Aorta (tissue), 5 donors: ENCODE measurements at places on chromosomes 13 and 19. TPM values are rescaled to one million over a fixed set of nuclear protein-coding genes. Genes with fewer than 3 reads are reported as not detected.

DNA sequence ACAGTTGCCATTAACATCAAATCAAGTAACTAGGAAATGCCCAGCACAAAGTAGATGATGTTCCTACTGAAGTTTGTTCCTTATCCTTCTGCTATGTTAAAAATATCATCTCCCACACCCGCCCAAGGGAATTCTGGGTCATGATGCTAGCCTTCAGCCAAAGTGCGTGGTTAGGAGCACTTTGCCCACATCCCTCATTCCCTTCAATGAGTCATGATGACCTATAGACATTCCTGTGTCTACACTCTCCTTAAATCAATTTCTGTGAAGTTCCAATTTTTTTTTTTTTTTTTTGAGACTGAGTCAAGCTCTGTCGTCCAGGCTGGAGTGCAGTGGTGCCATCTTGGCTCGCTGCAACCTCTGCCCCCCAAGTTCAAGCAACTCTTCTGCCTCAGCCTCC is 17.0 kb downstream of the RXFP2 start:
- DNase-seq, result no peak
- no peaks in the 10 kb centered on the region for H3K36me3 ChIP-seq
- H3K4me3 ChIP-seq, result no peak overlapping the region
- no peaks in the 10 kb centered on the region for H3K4me1 ChIP-seq
- no peaks in the 10 kb centered on the region for H3K27me3 ChIP-seq
- no peak overlapping the region for H3K27ac ChIP-seq

- no peak for DNase-seq
- no peak overlapping the region for H3K27ac ChIP-seq
- no peak overlapping the region for H3K4me3 ChIP-seq
- H3K36me3 ChIP-seq, result no peaks in the 10 kb centered on the region
Observed at GRCh38 chr19:31113293-31113692, 235.9 kb downstream of the TSHZ3 start.

- no peaks in the 10 kb centered on the region for H3K27me3 ChIP-seq
- no peaks in the 10 kb centered on the region for H3K4me1 ChIP-seq
- H3K36me3 ChIP-seq, result no peaks in the 10 kb centered on the region
Observed at GRCh38 chr19:44072543-44073401, 813 bp downstream of the ZNF284 start.

GRCh38 chr19:1169921-1170885 is 3.9 kb downstream of the SBNO2 start:
- no peak overlapping the region for H3K27ac ChIP-seq
- DNase-seq, result no peak
- no peaks in the 10 kb centered on the region for H3K36me3 ChIP-seq
- H3K27me3 ChIP-seq, result no peaks in the 10 kb centered on the region
- H3K4me1 ChIP-seq, result no peaks in the 10 kb centered on the region

DNA sequence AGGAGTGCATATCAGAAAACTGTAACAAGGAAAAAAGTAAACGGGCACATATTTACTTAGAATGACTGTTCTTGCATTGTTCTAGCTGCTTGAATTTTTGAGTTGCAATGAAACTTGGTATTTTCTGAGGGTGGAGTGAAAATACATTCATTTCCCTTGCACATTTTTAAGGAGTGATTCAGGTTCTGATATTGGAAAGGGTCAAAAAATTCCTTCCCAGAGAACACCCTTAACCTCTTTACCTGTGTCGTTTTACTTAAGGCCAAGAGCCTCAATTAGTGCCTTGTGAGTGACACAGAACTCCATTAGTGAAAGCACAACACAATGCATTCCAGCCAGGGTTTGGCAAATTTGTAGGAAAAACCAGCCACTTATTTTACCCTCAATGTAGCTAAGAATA is 2.3 kb downstream of the ITGBL1 start:
- no peak overlapping the region for H3K4me3 ChIP-seq
- H3K4me1 ChIP-seq, result peaks cover 17% of the 10 kb centered on the region

MEIOSIN gene
- not detected for total RNA-seq

EXOC3L2 gene
- total RNA-seq, result 13.9 TPM

CD33 gene
- total RNA-seq, result 15.0 TPM

- peak overlapping the region; percentile 65 for H3K27ac ChIP-seq
- DNase-seq, result no peak
- peak overlapping the region; percentile 74 for H3K4me3 ChIP-seq
- H3K4me1 ChIP-seq, result no peaks in the 10 kb centered on the region
- H3K27me3 ChIP-seq, result no peaks in the 10 kb centered on the region
Observed at GRCh38 chr13:24511816-24512196, 772 bp downstream of the PARP4 start.

- DNase-seq, result no peak
- H3K4me3 ChIP-seq, result no peak overlapping the region
- H3K27ac ChIP-seq, result no peak overlapping the region
- H3K4me1 ChIP-seq, result no peaks in the 10 kb centered on the region
- no peaks in the 10 kb centered on the region for H3K27me3 ChIP-seq
Observed at GRCh38 chr19:35404879-35405622, 34.2 kb downstream of the GPR42 start.

DNA sequence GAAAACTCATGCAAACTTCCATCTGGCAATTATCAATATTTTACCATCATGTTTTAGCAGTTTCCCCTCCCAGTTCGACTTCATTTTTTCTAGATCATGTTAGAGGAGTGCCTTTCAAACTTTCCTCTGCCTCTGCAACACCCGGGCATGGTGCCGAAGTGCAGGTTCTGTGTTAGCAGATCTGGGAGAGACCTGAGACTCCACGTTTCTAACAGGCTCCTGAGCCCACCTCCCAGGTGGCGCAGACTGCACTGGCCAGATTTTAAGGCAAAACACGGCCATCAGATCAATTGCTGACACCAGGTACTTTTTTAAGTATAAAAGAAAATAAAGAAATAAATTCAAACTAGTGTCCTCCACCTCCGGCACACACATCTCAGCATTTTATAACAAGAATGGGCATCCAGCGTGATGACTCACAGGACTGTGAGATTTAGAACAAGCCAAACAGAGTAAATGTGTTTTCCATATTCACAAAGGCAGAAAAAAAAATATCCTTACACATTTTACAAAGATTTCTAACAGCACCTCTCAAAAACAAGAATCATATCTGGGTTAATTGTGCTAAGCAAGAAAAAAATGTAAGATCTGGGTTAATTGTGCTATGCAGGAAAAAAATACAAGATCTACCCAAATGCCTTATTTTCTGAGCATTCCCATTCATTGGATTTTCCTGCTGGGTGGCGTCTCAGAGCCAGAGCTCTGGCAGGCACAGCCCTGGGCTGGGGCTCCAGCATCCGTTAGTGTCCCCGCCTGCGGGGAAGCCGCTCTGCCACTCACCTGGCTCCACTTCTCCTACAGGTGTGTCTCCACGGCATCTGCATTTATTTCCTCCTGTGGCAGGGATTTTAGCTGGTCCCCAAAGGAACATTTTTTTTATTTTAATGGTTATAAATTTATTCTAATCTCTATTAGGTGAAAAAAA is 127.9 kb upstream of the SOX1 start:
- H3K27ac ChIP-seq, result no peak overlapping the region
- no peak for DNase-seq
- H3K27me3 ChIP-seq, result no peaks in the 10 kb centered on the region
- H3K36me3 ChIP-seq, result no peaks in the 10 kb centered on the region
- no peaks in the 10 kb centered on the region for H3K4me1 ChIP-seq

ZIC2 gene
- total RNA-seq, result not detected

DNA sequence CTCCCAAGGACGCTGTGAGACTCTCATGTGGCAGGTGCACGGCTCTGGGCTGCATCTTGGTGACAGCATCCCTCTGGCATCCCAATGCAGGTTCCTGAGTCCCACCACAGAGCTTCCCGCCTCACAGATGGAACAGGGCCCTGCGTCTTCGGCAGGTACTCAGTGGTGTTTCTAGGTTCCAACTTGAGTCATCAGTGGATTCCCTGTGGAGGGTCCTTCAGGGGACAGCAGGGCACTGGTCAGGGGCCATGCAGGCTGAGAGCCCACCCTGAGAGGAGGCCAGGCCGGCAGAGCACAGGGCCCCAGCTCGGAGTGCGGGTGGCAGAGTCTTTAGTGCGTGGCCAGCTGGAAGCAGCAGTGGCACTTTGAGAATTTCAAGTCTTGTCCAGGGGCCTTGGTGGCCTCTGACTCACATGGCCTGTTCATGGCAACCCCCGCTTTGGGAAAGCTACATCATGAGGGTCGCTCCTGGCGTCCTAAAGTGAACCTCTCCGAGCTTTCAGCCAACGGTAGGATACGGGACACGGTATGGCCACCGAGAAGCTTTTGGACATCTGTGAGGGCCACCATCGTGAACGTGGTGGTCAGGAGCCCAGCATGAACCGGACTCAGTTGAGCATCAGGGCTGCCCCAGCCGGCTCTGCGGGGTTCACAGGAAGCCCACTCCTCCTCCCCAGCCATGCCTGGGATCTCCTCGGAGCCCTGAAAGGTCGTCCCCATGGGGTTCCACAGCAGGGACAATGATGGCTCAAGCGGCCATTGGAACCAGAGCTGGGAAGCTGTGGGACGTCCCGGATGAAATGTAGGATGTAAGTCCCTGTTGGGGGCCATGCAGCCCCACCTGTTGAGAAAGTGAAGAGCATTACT is 72.0 kb upstream of the MCF2L start:
- no peaks in the 10 kb centered on the region for H3K27me3 ChIP-seq
- H3K27ac ChIP-seq, result no peak overlapping the region
- no peak overlapping the region for H3K4me3 ChIP-seq
- no peaks in the 10 kb centered on the region for H3K36me3 ChIP-seq

GRCh38 chr13:111964411-111965035 is 102.4 kb upstream of the SOX1 start:
- no peaks in the 10 kb centered on the region for H3K4me1 ChIP-seq
- H3K4me3 ChIP-seq, result no peak overlapping the region
- H3K36me3 ChIP-seq, result no peaks in the 10 kb centered on the region
- DNase-seq, result no peak
- no peak overlapping the region for H3K27ac ChIP-seq

GRCh38 chr13:92487238-92487637 is 739.4 kb upstream of the GPC6 start:
- no peaks in the 10 kb centered on the region for H3K27me3 ChIP-seq
- no peaks in the 10 kb centered on the region for H3K36me3 ChIP-seq
- DNase-seq, result no peak
- no peak overlapping the region for H3K4me3 ChIP-seq

ZNF723 gene
- not detected for total RNA-seq

DNA sequence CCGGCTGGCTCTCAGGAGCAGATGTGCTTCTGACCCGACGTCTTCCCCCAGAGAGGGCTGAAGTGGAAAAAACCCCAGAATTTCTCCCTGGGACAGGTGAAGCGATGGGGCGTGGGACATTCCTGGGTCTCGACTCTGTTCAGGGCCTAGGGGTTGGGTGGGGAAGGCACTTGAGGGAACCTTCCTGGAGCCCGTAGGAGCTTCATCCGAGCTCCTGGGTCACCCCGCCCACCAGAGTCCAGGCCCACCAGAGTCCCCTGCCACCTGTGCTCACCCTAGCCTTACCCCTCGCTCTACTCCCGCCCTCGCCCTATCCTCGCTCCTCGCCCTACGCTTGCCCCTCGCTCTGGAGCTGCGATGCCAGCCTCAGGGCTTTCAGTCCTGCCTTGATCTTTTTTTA is 23.2 kb downstream of the EPN1 start:
- H3K4me3 ChIP-seq, result no peak overlapping the region
- H3K36me3 ChIP-seq, result peaks cover 5% of the 10 kb centered on the region
- DNase-seq, result peak; percentile 64
- H3K4me1 ChIP-seq, result no peaks in the 10 kb centered on the region

- no peak overlapping the region for H3K27ac ChIP-seq
- H3K36me3 ChIP-seq, result no peaks in the 10 kb centered on the region
- H3K4me1 ChIP-seq, result no peaks in the 10 kb centered on the region
- no peak for DNase-seq
- H3K27me3 ChIP-seq, result no peaks in the 10 kb centered on the region
Observed at GRCh38 chr13:36683701-36684100, 9.9 kb downstream of the SERTM1 start.

SKA3 gene
- total RNA-seq, result 2.3 TPM

STOML3 gene
- not detected for total RNA-seq

DNA sequence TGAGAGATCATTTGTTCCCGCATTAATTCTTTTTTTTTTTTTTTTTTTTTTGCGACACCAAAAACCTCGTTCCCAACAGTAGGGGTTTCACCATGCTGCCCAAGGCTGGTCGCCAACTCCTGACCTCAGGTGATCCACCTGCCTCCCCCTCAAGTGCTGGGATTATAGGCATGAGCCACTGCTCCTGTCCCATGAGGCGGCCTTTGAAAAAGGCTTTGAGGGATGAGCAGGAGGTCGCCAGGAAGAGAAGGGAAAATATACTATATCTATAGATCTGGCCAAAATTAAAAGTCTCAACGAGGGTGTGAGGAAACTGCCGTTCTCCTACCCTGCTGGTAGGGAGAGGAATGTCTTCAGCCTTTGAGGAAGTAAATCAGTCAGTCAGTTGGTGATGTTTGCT is 26.2 kb downstream of the ZNF473 start:
- H3K36me3 ChIP-seq, result no peaks in the 10 kb centered on the region
- no peaks in the 10 kb centered on the region for H3K27me3 ChIP-seq
- no peak for DNase-seq
- no peak overlapping the region for H3K27ac ChIP-seq
- no peak overlapping the region for H3K4me3 ChIP-seq
- H3K4me1 ChIP-seq, result no peaks in the 10 kb centered on the region

SYNGR4 gene
- not detected for total RNA-seq

NOVA2 gene
- total RNA-seq, result 8.1 TPM

METTL21C gene
- total RNA-seq, result not detected

DNA sequence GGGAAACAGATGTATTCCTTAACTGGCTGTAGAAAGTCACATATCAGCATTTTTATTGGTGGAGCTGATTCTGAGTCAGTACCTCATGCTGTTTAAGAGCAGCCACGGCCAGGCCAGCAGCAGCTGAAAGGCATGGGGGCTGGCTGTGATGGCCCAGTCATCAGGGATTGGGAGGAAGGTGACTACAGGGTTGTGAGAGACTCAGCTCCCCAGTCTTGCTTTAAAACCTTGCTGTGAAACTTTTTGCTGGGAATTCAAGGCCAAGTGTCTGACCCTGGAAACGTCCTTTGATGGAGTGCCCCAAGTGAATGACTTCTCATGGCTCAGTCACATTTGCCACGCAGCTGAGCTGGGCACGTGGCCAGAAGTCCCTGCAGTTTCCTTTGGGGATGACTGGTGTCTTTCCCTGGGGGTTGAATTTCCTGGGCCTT is 39.1 kb upstream of the RNF113B start:
- H3K4me3 ChIP-seq, result no peak overlapping the region
- DNase-seq, result peak; percentile 72
- no peaks in the 10 kb centered on the region for H3K4me1 ChIP-seq
- H3K27ac ChIP-seq, result no peak overlapping the region

DNA sequence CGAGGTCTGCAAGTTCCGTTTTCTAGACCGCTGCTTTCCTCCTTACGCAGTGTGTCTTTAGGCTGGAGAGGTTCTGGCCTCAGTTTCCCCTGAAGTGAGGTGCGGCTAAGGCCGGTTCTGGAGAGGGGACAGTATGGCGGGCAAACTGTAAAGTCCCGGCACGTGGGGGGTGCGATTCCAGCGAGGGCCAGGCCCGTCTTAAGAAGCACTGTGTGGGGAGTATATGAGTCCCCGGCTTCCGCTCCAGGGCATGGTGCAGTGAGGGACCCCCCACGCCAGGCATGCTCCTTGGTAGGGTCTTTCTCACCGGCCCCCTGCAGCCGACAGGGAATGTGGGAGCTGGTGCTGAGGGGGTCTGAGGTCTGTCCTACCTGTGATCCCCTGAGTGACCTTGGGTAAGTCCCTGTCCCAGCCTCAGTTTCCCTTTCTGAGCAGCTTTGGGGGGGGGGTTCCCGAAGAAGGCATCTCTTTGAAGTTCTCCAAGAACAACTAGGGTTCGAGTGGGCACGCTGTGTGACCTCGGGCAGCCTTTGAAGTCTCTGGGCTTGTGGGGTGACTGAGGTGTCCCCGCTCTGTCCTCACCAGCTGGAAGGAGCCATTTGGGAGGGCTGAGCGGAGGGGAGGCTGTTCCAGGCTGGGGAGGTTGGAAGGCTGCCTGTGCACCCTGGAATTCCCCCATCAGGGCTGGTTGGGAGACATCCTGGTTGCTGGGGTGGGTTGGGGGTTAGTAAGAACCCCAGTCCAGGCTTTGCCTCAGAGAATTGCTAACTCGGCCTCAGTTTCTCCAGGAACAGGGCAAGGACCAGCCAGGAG is 1.5 kb downstream of the NFIC start:
- no peaks in the 10 kb centered on the region for H3K27me3 ChIP-seq
- no peak for DNase-seq
